ENCODE measurements at places on chromosomes 6 and 20.
A peak's percentile ranks its signal among the peaks of the same experiment; 100 is the strongest.

- DNase-seq, result no peak
These were observed 40.8 kb downstream of the NT5E start for GRCh38 chr6:85490516-85491248.

DNA sequence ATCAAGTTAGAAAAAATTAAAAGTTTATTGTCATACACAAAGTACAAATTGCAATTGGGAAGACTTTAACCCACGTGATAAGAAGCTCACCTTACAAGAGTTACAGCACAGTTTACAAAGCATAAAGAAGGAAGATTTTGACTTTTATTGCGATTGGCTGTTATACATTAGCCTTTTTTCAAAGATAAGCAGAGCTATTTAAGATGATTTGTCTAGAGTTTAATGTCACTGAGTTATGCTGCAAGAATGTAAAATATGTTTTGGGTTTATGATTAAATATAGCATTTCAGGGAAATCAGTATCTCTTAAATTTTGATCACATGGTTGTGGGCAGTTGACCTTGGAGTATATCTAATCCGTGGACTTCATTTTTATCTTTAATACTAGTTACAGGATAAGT lies 664.2 kb upstream of the PTCHD4 start:
- no peak for DNase-seq

GRCh38 chr6:150297327-150298029 lies 71.3 kb upstream of the IYD start:
- DNase-seq, result no peak

DNA sequence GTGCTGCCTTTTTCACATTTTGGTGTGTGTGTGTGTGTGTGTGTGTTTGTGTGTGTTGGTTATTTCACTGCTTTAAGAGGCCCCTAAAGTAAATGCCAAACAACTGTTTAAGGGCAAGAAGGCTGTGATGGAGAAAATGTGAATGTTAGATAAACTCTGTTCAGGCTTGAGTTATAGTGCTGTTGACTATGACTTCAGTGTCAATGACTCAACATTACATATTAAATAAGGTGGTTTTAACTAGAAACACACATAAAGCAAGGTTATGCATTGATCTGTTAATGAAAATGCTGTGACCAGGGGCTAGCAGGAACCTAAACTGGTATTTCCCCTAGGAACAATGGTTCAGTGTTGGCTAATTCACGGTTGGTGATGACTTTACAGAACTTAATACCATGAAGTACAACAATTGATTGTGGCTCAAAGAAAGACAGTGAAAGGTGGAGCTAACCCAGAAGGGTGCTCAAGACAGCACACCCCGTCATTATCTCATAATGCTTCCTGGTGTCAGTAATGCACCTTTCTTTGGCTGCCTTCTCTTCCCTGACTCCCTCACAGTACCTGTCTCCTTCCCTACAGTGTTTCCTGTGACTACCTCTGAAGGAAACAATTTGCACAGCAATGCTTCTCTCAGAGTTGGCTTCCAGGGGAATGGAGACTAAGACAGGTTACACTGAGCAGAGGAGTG lies 116.1 kb downstream of the RIN2 start:
- no peak for DNase-seq

GRCh38 chr20:63148696-63149095 lies 67.2 kb downstream of the YTHDF1 start:
- DNase-seq, result no peak

DNA sequence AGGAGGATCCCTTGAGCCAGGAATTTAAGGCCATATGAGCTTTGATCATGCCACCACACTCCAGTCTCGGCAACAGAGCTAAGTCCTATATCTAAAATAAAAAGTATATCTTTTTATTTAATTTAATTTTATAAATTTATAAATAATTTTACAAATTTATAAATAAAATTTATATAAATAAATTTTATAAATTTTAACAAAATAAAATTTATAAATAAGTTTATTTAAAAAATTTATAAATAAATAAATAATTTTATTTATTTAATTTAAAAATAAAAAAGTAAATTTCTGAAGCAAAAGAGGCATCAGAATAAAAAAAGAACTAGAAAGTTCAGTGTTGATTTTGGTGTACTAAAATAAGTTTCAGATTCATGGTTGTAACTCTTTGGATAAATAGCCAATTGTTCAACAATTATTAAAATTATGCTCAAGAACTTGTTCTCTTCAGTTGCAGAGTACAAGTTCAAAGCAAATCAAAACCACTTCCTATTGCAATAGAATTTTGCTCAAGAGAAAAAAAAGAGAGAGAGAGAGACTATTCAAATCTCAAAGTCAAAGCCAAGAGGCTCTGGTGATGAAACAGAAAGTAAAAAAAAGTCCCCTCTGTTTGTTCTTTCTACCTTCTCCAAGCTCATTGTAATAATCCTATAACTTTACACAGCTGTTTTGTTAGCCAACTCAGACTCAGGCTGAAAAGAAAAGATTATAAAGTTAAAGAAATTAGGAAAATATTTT lies 547.5 kb upstream of the ADGRB3 start:
- no peak for DNase-seq

DNA sequence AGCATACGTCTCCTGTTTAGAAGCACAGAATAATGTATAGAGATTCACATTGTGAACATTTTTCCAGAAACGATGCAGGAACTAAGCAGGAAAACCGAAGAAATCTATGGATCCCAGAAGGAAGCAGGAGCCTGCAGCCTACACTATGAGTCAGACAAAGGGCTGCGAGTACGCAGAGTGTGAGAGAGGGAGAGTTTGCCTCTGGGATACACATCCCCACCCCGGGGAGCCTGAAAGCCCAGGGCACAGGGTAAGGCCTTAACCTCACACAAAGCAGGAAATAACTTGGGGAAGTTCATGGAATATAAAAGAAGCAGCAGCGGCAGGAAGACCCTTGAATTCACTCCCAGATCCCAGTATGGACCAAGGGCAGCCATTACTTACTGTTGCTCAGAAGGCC lies 842.1 kb upstream of the MANEA start:
- DNase-seq, result no peak

GRCh38 chr20:53657279-53657678 lies 63.6 kb upstream of the ZNF217 start:
- DNase-seq, result no peak

DNA sequence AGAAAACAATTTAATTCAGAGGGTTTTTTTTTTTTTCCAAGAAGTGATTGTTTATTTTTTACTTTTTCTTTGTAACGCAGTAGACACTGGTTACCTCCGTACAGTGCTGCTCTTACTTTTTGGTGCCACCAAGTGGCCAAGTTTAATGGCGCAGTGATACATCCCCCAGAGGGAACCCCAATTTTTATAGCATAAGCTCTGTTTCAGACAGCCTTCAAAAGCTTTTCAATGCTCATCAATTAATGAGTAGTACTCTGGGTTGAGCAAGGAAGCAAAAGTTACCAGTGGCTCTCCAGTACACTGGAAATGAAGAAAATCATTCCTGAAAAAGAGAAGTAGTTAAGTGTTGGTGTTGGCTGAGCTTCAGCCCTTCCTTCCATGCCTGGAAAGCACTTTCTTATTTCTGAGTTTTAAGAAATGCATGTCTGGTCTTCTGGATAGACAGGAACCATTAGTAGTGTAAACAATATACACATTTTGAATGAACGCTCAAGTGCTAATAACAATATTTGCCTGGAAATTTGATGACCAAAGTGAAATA lies 129.1 kb upstream of the SMLR1 start:
- peak; percentile 19 for DNase-seq

DNA sequence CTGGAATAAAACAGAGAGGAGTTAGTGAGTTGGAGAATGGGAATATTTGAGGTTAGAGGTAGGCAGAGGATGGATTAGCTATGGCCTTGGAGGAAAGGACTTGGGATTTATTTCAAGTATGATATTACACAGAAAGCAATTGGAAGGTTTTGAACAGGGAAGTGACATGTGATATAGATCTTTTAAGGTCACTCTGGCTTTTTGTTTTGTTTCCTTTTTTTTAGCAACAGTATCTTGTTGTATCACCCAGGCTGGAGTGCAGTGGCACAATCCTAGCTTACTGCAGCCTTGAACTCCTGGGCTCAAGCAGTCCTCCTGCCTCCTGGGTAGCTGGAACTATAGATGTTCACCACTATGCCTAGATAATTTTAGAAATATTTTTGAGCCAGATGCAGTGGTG lies 190.3 kb downstream of the UTRN start:
- no peak for DNase-seq

DNA sequence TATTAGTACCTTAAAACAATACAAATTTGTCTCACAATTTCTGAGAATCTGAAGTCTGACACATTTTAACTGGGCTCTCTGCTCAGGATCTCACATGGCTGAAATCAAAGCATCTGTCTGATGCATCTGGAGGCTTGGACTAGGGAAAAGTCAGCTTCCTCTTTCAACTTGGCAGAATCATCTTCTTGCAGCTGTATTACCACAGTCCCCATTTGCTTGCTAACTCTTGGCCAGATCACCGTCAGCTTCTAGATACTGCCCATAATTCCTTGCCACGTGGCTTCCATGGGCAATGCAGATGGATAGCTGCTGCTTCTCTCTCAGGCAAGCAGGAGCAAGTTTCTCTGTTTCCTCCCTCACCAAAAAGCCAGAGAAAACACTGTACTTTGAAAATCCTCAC lies 1106.4 kb upstream of the CITED2 start:
- DNase-seq, result no peak

- DNase-seq, result no peak
These were observed 11.9 kb upstream of the SMIM29 start for GRCh38 chr6:34260576-34261267.

- DNase-seq, result no peak
These were observed 4.7 kb downstream of the DSN1 start for GRCh38 chr20:36768768-36769430.

GRCh38 chr6:32216998-32217397 lies 6.9 kb downstream of the NOTCH4 start:
- DNase-seq, result no peak

DNA sequence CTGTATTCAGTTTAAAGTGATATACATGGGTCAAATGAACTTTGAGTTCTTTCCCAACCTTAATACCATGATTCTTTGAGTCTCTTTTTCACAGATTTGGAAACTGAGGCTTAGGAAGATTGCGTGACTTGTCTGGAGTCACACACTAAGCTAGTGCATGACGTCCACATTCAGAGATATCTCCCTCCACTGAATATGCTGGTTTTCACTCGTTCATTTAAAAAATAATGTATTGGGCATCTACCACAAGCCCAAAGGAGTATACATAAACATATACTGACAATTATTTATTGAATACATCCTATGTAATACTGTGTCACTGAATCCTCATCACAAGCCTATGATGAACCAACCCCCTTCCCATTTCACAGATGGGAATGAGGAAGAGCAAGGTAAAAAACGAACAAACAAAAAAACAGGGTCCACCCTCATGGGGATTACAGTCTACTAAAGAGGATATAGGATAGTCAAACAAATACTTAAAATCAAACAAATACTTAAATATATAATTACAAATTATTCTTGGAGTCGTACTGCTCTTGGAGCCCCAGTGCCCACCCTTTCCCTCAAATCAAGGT lies 611 bp upstream of the TM9SF4 start:
- DNase-seq, result no peak

DNA sequence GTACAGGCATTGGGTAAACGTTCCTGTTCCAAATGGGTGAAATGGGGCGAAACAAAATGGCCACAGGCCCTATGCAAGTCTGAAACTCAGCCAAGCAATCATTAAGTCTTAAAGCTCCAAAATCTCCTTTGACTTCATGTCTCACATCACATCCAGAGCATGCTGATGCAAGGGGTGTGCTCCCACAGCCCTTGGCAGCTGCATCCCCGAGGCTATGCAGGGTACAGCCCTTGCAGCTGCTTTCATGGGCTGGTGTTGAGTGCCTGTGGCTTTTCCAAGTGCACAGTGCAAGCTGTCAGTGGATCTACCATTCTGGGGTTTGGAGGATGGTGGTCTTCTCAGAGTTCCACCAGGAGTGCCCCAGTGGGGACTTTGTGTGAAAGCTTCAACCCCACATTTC lies 270.0 kb upstream of the CDYL start:
- DNase-seq, result no peak

- no peak for DNase-seq
These were observed 44.6 kb downstream of the HIVEP2 start for GRCh38 chr6:142900227-142900971.

DNA sequence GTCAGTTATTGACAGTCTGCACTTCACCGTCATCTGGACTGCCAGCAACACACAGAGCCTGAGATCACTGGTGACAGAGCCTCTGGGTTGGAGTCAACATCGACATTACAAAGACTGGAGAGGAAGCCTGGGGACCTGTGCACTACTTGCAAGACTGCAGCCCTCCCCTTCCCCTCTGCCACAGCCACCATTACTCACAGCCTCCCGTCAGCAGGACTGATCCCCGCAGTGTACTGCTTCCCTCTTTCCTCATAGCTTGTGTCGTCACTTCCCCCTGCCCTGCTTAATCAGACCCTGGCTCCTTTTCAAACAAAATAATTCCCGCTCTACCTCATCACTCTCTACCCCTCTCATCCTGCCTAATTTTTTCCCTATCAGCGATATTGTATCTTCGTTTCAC lies 235.5 kb upstream of the KCNQ5 start:
- DNase-seq, result no peak

GRCh38 chr6:132483779-132484679 lies 28.9 kb downstream of the STX7 start:
- no peak for DNase-seq

DNA sequence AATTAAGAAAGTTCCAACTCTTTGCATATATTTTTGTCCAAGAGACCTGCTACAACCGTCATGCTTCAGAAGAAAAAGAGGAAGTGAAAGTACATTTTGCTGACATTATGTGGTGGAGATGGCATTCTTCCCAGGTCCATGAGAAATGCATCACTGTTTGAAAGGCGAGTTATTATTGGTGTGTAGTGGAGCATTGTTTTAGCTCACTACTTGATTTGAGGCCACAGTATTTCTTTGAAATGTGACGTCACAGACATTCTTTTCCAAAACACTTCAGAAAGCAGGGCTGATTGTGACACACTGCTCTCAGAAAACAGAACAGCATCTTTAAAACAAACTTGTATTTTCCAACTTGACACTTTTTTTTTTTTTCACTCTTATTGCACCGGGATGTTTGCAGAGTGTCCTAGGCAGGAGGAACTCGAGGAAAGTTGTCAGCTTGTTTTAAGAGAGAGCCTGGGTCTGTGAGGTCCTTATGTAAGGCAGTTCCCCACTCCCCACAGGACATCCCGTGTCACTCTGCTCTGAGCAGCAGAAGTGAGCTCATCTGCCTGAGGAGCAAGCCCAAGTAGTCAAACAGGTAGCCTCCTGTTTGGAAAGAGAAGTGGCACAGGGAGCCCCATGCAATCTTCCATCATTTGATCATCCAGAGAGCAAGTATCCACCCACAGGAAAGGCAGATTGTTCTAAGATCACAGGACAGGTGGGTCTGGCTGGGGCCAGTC lies 1.1 kb downstream of the SPTLC3 start:
- DNase-seq, result no peak

- no peak for DNase-seq
These were observed 18.7 kb upstream of the MEI4 start for GRCh38 chr6:77633993-77634715.

Data from activated T-helper 9 cell treated with anti-CD3 and anti-CD28 coated beads, Interleukin-2, amount 50 U/mL, for 16 hours (primary cell).